NCI-H774 (cell line): ENCODE measurements at places on chromosomes 1 and 21.

- no peak for DNase-seq
These were observed 37.2 kb upstream of the SLC9A1 start for GRCh38 chr1:27192039-27192529.

DNA sequence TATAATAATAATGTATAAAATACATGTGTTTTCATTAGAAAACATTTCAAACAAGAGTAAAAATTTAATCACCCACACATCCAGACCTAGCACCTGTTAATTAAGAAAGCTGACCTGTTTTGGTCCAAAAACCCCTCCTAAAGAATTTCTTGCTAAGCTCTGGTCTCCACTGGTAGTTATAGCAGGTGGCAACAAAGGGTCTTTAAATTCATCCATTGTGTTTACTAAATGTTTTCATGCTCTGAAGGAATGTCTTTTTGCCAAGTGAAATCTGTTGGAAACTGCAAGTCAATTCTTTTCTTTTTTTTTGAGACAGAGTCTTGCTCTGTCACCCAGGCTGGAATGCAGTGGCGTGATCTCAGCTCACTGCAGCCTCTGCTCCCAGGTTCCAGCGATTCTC lies 141.1 kb downstream of the ESRRG start:
- no peak for DNase-seq

DNA sequence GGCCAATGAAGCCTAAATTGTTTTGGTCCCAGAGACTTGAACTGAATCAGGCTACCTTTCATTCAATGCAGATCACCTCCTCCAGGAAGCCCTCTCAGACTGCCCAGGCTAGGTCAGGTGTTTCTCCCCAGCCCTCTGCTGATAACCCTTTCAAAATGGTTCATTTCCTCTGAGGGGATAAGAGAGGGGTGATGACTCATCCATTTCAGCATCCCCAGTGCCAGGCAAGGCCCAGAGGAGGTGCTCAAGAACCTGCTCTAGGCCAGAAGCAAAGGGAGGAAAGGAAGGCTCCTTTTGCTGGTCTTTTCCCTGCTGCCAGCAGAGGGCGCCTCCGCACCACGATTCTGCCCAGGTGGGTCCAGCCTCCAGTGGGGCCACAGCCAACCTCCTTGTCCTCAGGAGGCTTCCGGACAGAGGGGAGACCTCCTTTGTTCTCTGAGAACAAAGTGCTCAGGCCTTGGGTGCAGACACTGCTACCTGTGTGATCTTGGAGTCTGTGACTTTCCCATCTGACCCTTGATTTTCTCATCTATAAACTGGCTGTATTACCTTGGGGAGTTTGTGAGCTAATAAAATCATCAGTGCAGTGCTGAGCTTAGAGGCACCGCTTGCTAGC lies 45.3 kb upstream of the ARHGEF10L start:
- peak; percentile 4 for DNase-seq

DNA sequence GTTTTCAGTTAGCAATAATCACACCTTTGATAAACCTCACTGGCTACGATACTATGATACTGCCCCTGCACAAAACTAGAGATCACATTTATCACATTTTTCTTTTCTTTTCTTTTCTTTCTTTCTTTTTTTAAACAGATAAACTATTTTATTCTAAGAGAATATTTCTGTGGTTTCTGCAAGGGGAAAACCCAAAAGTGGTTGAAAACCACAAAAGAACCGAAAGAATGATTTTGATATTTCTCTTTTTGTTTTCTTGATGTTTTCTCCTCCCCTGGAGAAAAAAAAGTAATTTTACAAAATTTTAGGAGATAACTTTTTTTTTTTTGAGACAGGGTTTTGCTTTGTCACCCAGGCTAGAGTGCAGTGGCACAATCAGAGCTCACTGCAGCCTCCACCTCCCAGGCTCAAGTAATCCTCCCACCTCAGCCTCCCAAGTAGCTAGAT lies 18.4 kb upstream of the FRRS1 start:
- no peak for DNase-seq

GRCh38 chr1:184685116-184685515 lies 69.5 kb downstream of the EDEM3 start:
- DNase-seq: peak; percentile 11

GRCh38 chr1:115035652-115036051 lies 6.0 kb downstream of the TSHB start:
- no peak for DNase-seq

DNA sequence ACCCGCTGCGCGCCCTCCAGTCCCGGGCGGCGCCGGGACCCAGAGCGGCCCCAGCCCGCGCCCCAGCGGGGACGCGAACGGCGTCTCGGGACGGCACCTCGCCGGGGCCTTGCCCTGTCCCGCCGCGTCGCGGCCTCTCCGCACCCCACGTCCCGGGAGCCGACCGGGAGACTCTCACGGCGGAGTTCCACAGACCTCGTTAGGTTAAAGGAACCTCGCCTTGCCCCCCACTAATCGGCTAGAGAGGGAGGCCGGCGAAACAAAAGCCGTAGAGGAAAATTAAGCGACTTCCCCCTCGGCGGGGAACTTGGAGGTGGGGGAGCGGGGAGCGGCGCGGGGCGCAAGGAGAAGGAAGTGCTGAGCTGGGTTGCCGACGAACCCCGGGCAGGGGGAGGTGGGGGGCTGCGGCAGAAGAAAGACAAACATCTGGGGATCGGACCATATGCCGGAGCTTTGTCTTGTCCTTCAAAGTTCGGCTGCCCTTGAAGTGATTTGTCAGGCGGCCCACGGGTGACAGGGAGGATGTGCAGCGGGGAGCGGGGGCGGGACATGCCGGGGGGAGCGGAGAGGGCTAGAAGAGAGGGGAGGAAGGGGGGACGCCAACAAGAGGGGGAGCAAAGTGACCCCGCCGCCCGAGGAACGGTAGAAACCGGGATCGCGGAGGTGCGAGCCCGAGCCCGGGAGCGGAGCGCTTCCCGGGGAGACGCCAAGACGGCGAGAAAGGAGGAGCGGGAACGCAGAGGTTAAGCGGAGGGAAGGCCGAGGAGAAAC lies 120.0 kb upstream of the RRP15 start:
- peak; percentile 61 for DNase-seq

GRCh38 chr1:164725401-164725800 lies 166.4 kb downstream of the PBX1 start:
- no peak for DNase-seq

GRCh38 chr1:172089768-172090510 lies 248.6 kb downstream of the DNM3 start:
- no peak for DNase-seq
